Activated CD8-positive, alpha-beta memory T cell treated with anti-CD3 and anti-CD28 coated beads for 24 hours (primary cell): ENCODE measurements at places on chromosomes 3 and 15.

DNA sequence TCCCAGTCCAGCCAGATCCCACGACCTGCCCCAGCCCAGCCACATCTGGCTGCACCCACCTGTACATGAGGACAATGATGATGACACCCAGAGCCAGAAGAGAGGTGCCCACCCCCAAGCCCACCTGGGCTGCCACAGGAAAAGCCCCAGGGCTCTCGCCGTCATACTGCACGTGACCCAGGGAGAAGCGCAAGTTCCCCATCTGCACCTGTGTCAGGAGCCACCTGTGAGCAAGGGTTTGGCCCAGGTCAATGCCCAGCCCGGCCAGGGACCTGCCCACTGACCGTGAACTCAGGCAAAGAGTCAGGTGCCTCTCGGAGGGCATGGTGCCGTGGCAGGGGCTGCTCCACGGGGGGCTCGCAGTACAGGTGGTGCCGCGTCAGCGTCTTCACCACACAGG is 16.3 kb downstream of the PLXNB1 start:
- DNase-seq: no peak

GRCh38 chr15:68668926-68669600 is 90.3 kb downstream of the CORO2B start:
- no peak for DNase-seq

- no peak for DNase-seq
Measured at GRCh38 chr3:182715006-182715405, 78.3 kb upstream of the ATP11B start.

DNA sequence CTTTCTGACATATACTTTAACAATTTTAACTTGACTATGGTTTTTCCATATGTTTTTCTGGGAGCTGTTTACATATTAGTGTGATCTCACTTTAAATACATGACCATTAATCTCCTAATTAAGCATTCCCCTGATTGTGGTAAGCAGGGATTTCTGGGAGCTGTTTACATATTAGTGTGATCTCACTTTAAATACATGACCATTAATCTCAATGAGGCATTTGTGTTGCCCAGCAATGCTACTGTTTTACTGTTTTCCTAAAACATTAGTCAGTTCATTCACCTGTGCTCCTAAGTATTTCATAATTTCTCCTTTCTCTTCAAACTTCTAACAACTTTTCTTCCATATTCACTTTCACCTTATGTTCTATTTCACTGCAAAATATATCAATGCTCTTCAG is 3.6 kb upstream of the GRAMD1C start:
- no peak for DNase-seq

DNA sequence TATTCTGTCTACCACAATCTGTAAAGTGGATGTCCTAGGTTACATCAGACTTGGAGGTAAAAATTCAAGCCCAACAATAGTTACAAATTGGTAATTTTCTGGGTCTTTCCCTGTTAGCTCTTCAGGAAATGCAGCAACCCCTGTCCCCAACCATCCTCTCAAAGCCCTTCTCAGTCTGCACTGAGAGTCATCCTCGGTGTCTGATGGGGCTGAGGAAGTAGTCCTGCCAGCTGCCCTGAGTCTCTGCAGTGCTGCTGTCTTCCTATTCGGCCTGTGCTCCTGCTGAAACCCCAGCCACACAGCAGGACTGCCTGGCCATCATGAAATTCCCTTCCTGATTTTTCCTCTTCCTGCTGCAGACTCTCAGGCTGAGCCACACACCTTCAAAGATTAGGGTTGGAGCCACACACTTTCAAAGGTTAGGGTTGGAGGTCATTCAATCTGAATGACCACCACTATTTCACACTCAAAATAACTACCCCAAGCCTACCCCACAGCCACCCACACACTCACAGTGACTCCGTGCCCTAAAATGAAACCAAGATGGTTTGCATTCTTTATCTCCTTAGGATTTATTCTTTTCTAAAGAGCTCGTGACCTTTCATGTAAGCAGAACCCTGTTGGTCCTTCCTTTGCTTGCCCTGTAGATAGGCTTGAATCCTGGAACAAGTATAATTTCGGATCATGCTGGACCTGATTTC is 17.6 kb downstream of the TRIM42 start:
- DNase-seq: no peak

DNA sequence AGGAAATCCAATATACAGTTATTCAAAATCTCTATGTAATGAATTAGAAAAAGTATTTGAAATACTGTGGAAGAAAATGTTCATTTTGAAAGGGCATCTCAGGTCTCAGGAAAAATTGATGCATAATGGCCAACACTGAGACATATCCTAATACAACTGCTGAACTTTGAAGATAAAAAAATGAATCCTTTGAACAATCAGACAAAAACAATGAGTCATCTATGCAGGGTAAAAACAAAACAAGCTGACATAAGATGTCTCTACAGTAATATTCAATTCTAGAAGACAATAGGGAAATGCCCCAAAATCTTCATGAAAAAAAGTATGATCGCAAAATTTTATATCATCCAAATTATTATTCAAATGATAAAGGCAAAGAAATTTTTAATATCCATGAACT is 34.0 kb upstream of the ZNF280D start:
- DNase-seq: no peak

- no peak for DNase-seq
Measured at GRCh38 chr3:44365952-44366351, 27.4 kb downstream of the TCAIM start.

DNA sequence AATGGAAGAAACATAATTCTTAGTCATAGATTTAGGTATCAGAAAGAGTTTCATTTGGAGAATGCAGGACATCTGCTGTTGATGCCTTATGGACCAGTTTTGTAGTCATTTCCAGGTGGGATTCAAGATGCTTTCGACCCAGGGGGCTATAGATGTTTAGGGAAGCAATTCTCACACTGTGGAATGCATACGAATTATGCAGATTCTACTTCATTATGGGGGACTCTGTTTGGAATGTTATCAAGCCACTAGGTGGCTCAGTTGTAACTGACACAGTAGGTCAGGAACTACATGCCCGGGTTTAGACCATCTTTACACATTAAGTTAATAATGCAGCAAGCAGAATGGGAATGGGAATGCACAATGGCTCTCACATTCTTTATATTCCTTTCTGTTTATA is 1359.8 kb downstream of the ZPLD1 start:
- no peak for DNase-seq

- DNase-seq: no peak
Measured at GRCh38 chr3:111598139-111598538, 3.0 kb upstream of the ZBED2 start.

GRCh38 chr3:102354818-102355515 is 79.8 kb upstream of the ZPLD1 start:
- DNase-seq: no peak

DNA sequence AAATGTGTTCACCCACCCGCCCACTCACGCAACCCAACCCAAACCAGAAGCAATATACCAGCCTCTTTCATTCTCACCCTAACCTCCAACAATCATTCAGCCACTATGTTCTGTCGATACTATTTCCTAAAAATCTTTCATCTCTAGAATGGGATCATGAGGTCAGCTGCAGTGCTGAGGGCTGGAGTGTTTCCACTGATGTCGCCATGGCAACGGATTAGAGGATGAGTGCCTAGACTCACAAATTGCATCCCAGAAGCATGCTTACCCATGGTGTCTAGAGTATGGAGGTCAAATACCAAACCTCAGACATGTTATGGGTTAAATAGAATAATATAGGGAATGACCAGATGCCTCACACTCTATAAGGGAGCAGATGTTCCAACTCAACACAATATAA is 138.5 kb downstream of the GABRB3 start:
- DNase-seq: no peak

DNA sequence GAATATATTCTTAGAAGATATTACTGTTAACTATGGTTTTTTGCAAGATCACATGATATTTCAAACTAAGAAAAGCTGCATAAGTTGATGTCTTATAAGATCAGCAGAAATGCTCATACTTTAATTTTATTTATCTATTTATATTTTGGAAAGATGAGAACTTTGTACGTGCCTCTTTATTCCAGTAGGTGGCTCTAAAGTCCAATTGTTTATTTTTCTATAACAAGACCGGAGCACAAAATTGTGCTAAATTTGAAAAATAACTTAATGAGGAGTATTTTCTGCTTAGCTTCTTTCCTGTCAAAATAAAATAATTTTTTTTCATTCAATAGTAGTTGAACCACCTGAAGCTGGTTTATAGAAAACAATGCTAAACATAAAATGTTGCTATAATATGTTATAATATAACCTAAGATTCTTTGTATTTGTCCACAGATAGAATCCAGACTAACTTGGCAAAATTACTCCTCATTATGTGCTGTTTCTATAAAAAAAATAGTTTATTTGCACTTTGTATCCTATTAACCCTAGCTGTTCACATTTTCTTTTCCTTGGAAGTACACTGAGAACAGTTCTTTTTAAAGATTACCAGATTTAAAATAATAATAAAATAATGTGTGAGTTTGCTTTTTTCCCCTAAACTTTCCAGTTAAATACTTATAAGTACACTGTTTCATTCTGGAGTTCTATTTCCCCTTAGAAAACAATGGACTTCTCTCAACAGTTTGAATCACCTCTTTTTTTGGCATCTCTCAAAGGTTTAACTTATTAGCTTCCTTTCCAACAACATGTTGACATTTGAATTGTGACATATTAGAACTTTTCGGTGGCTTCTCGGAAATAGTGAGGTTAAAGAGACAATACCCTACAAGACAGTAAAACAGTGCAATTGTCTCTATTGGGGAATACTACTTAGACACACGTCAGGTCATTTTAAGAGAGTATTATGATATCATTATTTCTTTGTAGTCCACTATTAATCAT is 530.0 kb downstream of the MECOM start:
- no peak for DNase-seq

- DNase-seq: no peak
Measured at GRCh38 chr3:53159156-53160060, 1.6 kb upstream of the PRKCD start.

GRCh38 chr15:69167218-69167846 is 6.9 kb downstream of the GLCE start:
- no peak for DNase-seq

DNA sequence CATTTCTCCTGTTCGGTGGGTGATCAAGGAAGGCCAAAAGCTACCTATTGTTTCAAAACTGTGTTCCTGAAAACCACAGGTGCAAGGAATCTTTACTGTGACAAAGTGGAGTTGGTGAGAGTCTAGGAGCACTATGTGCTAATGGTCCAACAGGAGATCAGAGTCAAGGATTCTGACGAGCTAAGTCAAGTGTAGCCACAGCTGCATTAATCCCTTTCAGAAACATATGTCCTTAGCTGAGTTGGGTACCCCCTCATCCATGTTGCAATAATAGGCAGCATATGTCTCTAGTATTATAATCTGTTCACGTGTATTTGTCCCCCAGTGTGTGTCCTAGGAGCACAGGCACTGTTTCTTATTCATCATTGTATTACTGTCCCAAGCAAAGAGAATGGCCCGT is 1.7 kb downstream of the VPS39 start:
- no peak for DNase-seq

DNA sequence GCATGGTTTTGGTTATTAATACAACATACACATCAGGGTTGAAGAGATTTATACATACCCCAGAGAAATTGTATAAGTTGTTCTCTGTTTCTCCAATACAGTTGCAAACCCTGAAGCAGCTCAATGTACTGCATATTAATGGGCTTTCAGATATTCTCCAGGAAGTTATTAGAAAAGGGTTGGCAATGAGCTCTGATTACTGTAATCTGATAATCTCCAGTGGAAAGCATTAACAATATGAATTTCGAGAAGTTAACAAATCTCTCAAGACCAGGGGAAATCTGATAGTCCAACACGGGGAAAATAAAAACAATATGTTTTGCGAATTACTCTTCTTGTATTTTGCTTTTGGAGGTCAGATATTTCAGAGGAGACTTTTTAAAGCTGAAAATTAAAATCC is 950.1 kb downstream of the TBL1XR1 start:
- no peak for DNase-seq

DNA sequence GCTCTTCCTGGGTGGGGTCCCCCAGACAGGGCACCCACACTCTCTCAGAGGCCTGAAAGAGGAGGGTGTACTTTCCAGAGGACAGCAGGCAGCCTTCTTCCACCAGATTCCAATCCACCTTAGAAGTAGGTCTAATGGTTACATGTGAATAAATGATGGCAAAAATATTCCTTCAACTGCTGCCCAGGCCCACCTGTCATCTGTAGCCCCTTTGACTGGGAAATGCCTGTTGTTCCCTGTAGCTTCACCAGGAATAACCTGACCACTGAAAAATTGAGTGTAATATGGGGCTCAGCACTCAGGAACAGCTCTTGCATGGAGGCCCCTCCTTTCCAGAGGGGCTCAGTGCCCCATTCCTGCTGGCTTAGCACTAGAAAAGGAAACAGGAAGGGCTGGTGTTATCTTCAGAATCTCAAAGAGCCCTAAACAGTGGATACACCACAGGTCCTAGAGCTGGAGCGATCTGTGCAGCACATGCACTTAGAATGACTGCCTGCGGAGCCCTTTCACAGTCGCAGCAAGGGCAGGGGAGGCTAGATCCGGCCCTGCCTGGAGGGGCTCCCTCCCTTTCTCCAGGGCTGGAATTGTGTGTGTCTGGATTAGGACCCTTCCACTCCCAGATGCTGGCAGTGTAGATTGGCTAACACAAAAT is 32.1 kb downstream of the SLC22A14 start:
- DNase-seq: no peak
